ENCODE measurements at places on chromosomes 7 and 10.

- no peak for DNase-seq
Measured at GRCh38 chr10:119659951-119660350, 8.8 kb downstream of the BAG3 start.

- DNase-seq, result no peak
Measured at GRCh38 chr10:95400787-95401186, 110.0 kb upstream of the PDLIM1 start.

GRCh38 chr10:81027223-81027622 lies 489.5 kb downstream of the SH2D4B start:
- no peak for DNase-seq

DNA sequence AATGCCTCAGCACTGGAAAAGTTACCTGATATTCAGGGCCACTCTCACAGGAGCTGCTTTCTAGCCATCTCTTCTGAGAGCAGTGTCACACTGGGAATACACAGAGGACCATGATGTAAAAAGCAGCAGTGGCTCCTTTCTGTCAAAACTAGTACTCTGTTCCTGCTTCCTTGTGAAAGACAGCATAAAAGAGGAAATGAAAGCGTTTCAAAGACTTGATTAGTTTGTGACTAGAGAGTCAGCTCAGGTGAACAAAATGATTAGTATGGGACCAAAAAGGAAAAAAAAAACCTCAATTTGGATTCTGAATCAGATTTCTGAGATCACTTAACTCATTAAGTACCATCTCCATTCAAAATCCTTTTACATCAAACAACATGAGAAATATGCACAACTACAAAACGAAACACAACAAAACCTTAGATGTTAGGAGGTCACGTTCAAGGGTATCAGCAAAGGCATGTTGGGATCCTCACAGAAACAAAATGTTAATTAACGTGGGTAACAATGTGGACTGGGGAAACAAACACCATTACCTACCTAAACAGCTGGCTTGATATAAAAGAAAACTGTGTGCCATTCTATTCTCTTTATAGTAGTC lies 103.7 kb downstream of the MACC1 start:
- no peak for DNase-seq

- DNase-seq, result no peak
Measured at GRCh38 chr10:81280497-81281479, 594.2 kb upstream of the NRG3 start.
